T-cell (primary cell): ENCODE measurements at places on chromosomes 7 and 10. TPM values are rescaled to one million over a fixed set of nuclear protein-coding genes. Genes with fewer than 3 reads are reported as not detected.

GRCh38 chr10:89684604-89685003 is 16.8 kb upstream of the KIF20B start:
- no peak for DNase-seq

Gene CYP2W1
- total RNA-seq, result not detected

DNA sequence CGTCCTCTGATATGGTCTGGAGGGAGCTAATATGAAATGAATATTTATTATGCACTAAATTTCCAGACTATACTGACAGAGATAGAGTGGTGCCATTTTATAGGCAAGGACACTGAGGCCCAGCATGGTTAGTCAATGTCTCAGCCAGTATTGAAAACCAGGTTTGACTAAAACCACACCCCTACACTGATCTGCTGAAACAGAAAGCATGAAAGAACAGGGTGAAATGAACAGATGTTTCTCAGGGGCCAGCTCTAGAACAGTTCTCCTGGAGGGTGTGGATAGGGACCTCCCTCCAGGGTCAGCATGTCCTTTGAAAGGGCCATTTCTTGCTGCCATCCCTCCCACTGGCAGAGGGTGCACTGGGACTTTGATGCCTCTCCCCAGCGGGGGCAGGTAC is 700.5 kb downstream of the GRID1 start:
- no peak for DNase-seq

Gene WNT8B
- not detected for total RNA-seq

GRCh38 chr10:112333452-112333851 is 40.5 kb upstream of the ACSL5 start:
- no peak for DNase-seq

GRCh38 chr7:3233301-3233700 is 67.8 kb upstream of the SDK1 start:
- no peak for DNase-seq
